ENCODE measurements at places on chromosomes 11 and 22.

DNA sequence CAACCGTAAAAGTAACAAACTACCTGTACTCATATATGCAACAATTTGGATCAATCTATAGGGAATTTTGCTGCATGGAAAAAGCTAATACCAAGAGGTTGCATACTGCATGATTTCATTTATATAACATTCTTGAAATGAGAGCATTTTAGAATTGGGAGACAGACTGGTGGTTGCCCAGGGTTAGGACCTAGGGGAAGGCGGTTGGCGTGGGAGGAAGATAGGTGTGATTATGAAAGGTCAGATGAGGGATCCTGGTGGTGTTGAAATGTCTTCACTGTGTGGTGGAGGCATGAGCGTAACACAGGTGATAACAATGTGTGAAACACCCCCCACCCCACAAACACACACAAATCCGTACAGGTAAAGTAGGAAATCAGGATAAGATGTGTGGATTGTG, 176.6 kb upstream of the ZBED5 start:
- DNase-seq = no peak

DNA sequence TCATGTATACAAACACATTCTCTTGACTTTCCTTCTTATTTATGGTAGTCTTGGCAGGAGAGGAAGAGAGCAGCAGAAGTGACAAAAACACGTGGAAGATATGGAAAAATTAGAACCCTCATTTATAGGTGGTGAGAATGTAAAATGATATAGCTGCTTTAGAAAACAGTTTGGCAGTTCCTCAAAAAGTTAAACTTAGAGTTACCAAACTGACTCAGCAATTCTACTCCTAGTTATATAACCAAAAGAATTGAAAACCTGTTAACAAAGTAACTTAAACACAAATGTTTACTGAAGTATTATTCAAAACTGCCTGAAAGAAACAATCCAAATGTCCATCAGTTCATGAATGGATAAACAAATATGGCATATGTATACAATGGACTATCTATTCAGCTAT, 16.8 kb downstream of the NUCB2 start:
- DNase-seq = no peak

DNA sequence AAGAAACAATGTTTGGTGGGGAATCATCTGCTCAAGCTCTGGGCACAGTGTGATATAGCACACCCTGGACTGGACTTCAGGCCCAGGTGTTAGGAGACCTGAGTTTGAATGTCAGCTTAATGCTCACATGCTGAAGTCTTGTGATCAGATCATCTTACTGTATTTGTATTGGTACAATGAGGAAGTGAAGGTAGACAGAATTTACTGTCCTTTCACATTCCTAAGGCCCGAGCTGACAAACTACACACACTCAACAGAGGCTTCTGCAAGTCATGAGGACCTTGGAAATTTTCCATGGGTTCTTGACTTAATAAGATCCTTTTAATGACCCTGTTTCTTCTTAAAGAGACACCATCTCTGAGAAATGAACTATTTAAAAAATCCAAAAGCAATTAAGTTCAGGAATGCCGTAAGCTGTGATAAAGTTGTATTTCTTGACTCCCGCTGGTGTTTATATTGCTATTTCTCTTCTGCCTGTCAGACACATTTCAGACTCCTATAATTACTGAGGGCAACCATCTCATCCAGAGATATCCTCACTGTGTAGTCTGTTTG, 802.0 kb downstream of the DLG2 start:
- DNase-seq = no peak

DNA sequence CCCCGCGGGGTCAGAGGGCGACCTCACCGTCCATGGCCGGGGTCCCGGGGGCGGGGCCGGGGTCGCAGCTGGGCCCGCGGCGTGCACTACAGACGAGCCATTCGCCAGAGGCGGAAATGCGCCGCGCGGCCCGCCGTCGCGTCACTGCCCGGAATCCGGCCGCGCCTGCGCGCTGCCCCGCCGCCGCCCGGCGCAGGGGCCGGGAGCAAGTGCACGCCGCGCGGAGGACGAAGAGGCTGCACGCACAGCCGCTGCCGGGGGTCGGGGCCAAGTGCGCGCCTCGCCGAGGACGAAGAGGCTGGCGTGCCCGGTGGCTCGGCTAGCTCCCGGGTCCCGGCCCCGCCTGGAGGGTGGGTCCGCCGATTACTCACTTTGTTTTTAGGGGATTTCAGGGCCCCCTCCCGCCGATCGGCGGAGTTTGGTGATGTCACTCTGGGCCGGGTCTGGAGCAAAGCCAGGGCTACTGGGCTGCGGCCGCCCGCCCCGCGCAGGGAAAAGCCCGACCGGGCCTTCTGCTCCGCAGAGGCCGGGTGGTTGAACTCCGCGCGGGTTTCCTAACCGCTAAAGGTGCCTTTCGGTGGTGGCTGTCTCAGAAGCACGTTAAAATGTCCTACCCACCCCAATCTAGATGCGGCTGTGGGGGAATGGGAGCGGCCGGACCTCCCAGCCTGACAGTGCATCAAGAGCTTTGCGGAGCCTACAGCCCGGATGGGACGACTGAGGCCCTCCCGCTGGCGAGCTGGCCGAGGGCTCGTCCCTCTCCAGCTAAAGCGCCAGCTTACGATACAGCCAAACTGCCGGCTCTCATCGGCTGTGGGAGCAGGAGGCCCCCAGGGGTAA, at the start of gene RELA:
Gene RELA, minus strand, starts transcription at position 118 of the 840 bp plus-strand sequence. Its CDS starts 84 bp downstream, at position 34.
- DNase-seq = peak; percentile 72

DNA sequence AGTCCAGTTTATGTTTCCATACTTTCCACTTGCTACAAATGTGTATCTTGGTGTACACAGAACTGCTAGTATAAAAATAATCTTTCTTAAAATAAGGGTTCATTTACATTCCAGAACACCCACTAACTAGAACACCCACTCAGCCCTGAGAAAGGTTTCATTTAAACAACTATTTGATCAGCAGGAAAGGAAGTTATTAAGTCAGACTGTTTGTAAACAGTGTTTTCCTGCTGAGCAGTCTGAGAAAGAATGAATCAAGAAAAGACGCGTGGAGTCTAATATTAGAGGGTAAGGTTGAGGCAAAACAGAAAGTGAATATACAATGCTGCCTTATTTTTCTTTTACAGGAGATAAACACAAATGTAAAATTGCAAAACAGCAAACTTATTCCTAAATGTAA, 32.7 kb downstream of the NARS2 start:
- no peak for DNase-seq

DNA sequence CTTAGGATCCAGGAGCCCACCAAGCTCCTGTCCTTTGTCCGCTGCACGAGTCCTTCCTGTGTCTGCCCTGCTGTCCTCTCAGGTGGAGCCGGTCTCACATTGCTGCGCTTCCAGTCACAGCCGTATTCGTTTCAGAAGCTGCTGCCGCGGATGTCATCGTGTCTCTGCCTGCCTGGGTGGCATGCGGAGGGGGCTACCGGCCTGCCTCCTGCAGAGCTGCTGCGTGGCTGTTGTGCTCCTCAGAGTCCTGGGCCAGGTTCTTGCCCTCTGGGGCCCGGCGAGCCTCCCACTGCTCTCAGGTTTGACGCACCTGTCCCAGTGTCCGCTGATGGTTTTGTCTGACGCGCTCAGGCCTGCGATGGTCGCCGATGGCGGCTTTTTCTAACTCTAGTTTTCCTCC, 254.2 kb downstream of the TBC1D22A start:
- no peak for DNase-seq

DNA sequence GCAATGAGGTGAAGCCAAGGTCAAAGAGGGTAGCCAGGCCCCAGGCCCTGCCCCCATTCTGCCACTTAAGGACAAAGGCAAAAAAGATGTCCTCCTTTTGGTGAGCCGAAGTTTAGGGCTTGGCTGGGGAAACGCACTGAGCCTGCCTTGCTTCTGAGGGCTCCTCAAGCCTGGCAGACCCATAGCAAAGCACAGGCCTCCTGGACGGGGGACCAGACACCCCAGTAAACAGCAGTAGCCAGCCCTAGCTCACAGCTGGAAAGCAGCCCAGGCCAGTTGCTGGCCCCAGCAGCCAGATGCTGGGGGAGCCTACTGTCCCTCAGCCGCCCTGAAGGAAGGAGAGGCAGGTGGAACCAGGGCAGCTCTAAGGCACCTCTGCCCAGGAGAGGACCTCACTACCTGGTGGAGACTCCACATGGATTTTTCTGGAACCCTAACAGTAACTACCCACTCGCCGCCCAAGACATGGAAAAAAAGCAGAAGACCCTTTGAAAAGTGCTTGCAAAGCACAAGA, 3.8 kb upstream of the PYGM start:
- no peak for DNase-seq

GRCh38 chr11:77046060-77046501, 11.9 kb downstream of the B3GNT6 start:
- no peak for DNase-seq

GRCh38 chr11:63917692-63918506, 935 bp upstream of the RCOR2 start:
- DNase-seq = no peak

DNA sequence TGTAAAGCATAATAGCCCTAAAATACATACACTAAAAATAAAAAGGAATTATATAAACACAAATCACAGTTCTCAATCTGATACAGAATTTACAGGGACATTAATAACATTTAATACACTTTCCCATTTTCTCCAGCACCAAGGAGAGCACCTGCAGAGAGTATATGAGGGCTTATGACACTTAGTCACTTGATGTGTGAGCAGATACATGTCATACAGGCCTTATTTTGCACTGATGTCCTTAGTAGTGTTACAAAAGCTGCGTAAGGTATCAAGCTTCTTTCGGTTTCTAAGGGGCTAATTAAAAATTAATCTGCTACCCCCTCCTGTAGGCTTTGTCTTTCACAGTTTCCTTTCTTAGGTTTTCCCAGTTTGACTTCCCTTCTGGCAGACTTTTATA, 61.3 kb downstream of the TRIM44 start:
- DNase-seq = no peak

- no peak for DNase-seq
Measured at GRCh38 chr11:86117001-86117711, 48.3 kb upstream of the PICALM start.

- DNase-seq = no peak
Measured at GRCh38 chr11:30451626-30452025, 128.7 kb downstream of the ARL14EP start.

- no peak for DNase-seq
Measured at GRCh38 chr11:73465871-73466270, 89.7 kb downstream of the RELT start.

GRCh38 chr11:73384531-73384871, 8.3 kb downstream of the RELT start:
- no peak for DNase-seq

GRCh38 chr11:94602430-94603372, 35.5 kb downstream of the PIWIL4 start:
- peak; percentile 64 for DNase-seq

DNA sequence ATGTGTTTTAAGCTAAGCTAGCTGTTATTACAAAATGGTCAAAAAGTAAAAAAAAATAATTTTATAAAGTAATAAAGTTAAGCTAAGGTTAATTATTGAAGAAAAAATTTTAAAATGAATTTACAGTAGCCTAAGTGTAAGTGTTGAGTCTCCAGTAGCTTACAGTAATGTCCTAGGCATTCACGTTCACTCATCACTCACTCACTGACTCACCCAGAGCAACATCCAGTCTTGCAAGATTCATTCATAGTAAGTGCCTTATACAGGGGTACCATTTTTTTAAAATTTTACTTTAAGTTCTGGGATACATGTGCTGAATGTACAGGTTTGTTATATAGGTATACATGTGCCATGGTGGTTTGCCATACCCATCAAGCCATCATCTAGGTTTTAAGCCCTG, 11.6 kb upstream of the OOSP4B start:
- DNase-seq = peak; percentile 31

GRCh38 chr11:111691176-111691575, 75.0 kb downstream of the PPP2R1B start:
- no peak for DNase-seq

GRCh38 chr11:1878137-1879031, 13.3 kb downstream of the PRR33 start:
- DNase-seq = no peak

DNA sequence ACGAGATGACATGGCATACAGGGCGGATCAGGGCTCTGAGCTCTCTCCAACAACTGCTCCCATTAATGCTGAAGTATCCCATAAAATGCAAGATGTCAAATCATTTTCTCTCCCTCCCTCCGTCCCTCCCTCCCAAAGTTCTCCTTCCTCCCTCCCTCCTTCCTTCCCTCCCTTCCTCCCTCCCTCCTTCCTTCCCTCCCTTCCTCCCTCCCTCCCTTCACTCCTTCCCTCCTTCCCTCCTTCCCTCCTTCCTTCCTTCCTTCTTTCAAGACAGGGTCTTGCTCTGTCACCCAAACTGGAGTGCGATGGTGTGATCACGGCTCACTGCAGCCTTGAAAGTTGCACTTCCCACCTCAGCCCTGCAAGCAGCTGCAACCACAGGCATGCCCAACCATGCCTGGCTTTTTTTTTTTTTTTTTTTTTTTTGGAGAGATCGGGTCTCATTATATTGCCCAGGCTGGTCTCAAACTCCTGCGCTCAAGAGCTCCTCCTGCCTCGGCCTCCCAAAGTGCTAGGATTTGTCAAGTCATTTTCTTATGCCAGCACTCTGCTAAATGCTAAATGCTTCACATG, 38.2 kb downstream of the TXN2 start:
- DNase-seq = no peak

DNA sequence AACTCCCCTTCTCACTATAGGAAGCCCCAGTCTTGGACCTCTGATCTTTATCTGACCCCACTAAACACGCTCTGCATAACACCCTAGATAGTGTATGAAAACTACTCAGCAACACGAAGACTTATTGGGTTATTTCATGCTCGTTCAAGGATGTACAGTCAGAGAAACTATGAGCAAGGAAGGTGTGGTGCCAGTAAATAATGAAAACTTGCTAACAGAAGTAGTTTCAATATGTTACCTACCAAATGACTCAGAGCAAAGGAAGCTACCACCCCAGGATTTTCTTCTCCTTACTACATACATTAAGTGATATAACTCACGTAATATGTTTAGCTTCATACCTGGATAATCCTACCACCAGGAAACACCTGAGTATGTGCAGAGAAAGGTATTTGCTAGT, 25.9 kb upstream of the LYVE1 start:
- DNase-seq = no peak

DNA sequence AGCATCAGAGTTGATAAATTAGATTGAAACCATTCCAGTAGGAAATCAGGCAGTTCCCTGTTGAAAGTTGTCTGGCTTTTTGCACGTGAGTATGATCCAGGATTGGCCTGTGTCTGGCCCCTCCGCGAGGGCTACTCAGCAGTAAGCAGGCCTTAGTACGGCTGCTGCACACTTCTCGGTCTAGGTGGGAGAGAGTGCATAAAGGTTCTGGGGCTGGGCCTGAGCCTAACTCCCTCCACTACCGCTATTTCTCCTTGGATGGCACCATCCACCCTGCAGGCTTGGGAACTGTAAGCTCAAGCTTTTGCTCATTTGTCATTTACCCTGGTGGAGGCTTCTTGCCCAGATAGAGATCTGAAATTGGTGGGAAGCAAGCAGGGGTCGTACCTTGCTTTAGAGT, 22.0 kb downstream of the TUB start:
- no peak for DNase-seq

- no peak for DNase-seq
Measured at GRCh38 chr22:36144886-36145541, 15.5 kb downstream of the APOL3 start.

- no peak for DNase-seq
Measured at GRCh38 chr11:122649116-122649515, 6.4 kb upstream of the UBASH3B start.

- DNase-seq = no peak
Measured at GRCh38 chr22:26658161-26658560, 773 bp downstream of the MIAT start.
